Sigmoid colon (tissue), 7 donors: ENCODE measurements at places on chromosomes 1 and 21.
A peak's percentile ranks its signal among the peaks of the same experiment; 100 is the strongest.

DNA sequence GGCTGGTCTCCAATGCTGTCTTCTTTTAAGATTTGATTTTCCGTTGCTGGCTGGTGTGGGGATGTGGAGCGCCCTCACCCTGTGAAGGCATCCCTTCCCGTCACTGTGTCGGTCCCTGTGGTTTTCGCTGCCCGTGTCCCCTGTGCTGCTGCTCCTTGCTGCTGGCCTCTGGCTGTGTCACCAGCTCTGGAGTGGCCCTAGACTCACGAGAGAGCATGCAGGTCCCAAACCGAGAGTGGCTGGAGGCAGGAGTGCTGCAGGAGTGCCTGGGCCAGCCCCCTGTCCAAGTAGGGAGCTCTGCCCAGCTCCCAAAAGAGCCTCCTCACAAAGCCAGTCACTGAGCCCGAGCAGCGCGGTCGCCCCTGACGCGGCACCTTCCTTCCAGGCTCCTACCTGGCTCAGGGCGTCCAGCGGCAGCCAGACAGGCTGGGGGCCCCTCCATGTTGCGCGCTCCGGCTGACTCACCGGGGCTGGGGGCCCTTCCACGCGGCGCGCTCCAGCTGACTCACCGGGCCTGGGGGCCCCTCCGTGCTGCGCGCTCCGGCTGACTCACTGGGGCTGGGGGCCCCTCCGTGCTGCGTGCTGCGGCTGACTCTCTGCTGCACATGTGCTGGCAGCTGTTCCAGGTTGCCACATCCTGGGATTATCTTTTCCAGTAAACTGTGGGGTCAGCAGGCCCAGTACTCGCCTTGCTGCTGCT lies 106.7 kb upstream of the COL6A1 start:
- H3K27ac ChIP-seq = peak overlapping the region; percentile 20
- DNase-seq = peak; percentile 91
- H3K4me3 ChIP-seq = peak overlapping the region; percentile 15
- no peaks in the 10 kb centered on the region for H3K36me3 ChIP-seq
- peaks cover 11% of the 10 kb centered on the region for H3K4me1 ChIP-seq
- H3K27me3 ChIP-seq = peaks cover 6% of the 10 kb centered on the region

GRCh38 chr1:160117709-160118183 lies 2.2 kb downstream of the ATP1A2 start:
- H3K36me3 ChIP-seq = peaks cover 7% of the 10 kb centered on the region
- no peaks in the 10 kb centered on the region for H3K27me3 ChIP-seq

DNA sequence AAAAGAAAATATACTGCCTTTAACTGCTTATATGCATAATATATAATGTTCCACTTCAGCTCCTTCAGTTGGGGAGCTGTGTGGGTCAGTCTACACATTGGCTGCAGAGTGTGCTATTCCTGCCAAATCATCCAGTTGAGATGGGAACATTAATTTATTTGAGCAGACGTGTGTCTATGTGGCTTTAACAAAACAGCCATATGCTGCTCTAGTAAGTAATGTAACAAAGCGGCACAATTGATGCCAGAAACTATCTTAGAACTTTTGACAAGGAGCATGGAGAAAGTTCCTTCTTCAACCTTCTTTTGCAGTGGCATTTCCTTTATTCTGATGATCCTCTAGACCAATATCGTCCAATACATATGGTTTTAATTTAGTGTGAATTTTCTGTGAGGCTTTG lies 285.9 kb upstream of the C1orf87 start:
- H3K4me3 ChIP-seq = no peak overlapping the region
- H3K36me3 ChIP-seq = no peaks in the 10 kb centered on the region
- no peaks in the 10 kb centered on the region for H3K4me1 ChIP-seq
- H3K27ac ChIP-seq = no peak overlapping the region
- no peaks in the 10 kb centered on the region for H3K27me3 ChIP-seq

DNA sequence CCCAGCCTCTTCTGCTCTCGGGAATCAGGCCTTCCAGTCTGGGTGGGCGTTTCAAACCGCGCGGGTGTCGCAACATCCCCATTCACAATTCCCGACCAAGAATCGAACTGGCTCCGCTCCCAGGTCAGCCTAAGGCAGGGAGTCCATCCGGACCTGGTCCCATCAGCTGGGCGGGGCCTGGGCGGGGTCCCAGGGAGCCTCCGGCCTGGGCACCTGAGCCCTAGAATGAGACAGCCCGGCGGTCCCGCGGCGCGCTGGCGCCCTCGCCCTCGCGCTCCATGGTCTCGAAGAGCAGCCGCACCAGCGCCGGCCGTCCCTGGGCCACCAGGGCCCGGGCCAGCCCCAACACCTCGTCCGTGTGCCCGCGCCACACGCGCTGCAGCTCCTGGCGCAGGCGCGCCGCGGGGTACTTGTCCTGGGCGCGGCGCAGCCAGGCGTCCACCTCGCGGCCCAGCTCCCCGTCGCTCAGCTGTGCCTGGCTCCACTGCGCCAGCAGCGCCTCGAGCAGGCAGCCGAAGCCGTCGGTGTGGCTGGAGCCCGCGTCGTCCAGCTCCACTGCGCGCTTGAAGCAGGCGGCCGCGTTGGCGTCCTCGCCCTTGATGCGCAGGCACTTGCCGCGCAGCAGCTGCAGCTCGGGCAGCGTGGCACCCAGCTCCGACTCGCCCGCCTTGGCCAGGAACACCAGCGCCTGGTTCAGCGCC lies 16.9 kb upstream of the PARS2 start:
- peaks cover 16% of the 10 kb centered on the region for H3K4me1 ChIP-seq
- no peak overlapping the region for H3K4me3 ChIP-seq
- H3K27ac ChIP-seq = no peak overlapping the region
- no peak for DNase-seq

GRCh38 chr1:209893751-209894150 lies 44.3 kb upstream of the SYT14 start:
- no peak overlapping the region for H3K4me3 ChIP-seq
- H3K27ac ChIP-seq = no peak overlapping the region
- no peaks in the 10 kb centered on the region for H3K36me3 ChIP-seq
- no peaks in the 10 kb centered on the region for H3K27me3 ChIP-seq
- no peak for DNase-seq
- no peaks in the 10 kb centered on the region for H3K4me1 ChIP-seq

- no peak overlapping the region for H3K27ac ChIP-seq
- H3K36me3 ChIP-seq = no peaks in the 10 kb centered on the region
- H3K4me1 ChIP-seq = no peaks in the 10 kb centered on the region
- H3K27me3 ChIP-seq = no peaks in the 10 kb centered on the region
- no peak for DNase-seq
- H3K4me3 ChIP-seq = no peak overlapping the region
Measured at GRCh38 chr1:26064553-26064952, 2.9 kb downstream of the TRIM63 start.

DNA sequence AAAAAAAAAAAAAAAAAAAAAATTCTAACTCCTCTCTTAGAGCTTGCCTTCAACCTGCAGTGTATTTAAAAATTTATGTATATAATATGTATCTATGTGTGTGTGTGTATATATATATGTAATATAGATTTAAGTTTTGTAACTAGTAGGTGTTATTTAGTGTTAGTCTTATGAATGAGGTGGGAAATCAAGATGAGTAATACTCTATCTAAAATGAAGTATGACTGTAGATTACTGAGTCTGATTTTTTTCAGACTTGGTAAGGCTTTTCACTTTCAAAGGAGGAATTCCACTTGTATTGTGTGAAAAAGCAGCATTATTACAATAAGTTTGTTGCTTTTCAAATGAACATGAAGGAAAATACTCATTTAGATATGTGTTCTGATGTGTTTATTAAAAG lies 5.4 kb upstream of the DNM3 start:
- H3K4me1 ChIP-seq = no peaks in the 10 kb centered on the region
- H3K27me3 ChIP-seq = no peaks in the 10 kb centered on the region
- DNase-seq = no peak
- H3K4me3 ChIP-seq = no peak overlapping the region

DNA sequence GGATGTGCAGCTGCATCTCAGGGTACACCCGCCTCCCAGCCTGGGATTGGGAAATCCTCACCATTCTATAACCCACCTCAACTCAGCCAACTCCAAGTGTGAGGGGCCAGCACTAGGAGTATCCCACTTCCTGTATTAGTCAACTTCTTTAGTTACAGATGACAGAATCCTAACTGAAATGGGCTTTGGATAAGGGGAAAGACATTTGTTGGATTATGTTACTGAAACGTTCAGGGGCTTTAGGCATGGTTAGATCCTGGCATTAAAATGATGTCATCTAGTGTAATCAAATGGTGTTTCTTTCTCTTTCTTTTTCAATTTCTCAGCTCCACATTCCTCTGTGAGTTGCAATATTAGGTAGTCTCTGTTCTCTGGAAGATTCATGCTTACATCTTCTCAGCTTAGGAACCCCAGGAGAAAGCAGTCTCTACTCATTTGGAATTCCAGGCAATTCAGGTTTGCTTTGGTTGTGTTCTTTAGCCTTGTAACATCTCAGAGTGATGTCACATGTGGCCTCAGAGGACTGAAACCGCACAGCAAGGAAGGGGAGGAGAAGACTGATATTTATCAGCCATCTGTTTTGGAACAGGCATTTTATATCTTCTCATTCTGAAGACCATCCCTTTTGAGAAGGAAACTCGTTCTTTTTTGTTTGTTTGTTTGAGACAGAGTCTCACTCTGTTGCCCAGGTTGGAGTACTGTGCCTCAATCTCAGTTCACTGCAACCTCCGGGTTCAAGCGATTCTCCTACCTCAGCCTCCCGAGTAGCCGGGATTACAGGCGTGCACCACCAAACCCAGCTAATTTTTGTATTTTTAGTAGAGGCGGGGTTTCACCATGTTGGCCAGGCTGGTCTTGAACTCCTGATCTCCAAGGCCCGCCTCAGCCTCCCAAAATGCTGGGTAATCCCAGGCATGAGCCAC lies 18.9 kb upstream of the TMEM54 start:
- H3K4me1 ChIP-seq = peaks cover 4% of the 10 kb centered on the region
- H3K4me3 ChIP-seq = no peak overlapping the region
- peaks cover 37% of the 10 kb centered on the region for H3K27me3 ChIP-seq
- no peaks in the 10 kb centered on the region for H3K36me3 ChIP-seq

DNA sequence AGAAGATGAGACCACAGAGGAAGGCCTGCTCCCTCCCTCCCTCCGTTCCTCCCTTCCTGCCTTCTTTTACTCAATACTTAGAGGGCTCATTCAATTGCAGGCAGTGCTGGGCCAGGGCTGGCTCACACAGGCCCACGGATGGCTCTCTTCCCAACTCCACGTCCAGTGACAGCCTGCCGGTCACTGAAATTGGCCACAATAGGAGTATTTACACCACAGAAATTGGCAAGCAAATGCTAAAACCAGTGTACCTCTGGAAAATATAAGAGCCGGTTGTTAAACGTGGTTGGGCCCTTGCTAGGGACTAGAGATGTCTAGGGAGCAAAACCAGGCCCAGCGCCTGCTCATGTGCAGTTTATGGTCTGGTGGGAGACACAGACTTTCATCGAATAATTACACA lies 72.4 kb upstream of the TMEM51 start:
- H3K27ac ChIP-seq = no peak overlapping the region
- DNase-seq = no peak
- no peaks in the 10 kb centered on the region for H3K27me3 ChIP-seq
- H3K36me3 ChIP-seq = no peaks in the 10 kb centered on the region

- H3K4me1 ChIP-seq = no peaks in the 10 kb centered on the region
- H3K4me3 ChIP-seq = no peak overlapping the region
- H3K36me3 ChIP-seq = peaks cover 3% of the 10 kb centered on the region
- DNase-seq = no peak
- no peaks in the 10 kb centered on the region for H3K27me3 ChIP-seq
Measured at GRCh38 chr1:95057351-95057750, 15.4 kb downstream of the ALG14 start.

DNA sequence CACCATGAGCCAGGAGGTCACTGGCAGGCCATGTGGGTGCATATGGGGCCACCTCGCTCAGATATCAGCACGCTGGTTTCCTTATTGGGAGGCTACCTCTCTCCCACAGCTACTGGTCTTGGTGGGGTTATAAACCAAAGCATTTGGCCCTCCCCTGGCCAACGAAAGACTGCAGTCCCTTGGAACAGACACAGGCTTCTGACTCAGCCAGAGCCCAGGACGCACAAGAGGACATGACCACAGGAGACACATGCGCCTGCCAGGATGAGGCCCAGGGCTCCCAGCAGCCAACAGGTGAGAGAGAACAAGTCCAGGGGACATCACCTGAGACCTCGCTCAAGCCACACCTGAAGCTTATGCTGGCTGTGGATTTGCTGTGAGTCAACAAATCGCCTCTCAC lies 13.8 kb downstream of the NPHP4 start:
- peak; percentile 56 for DNase-seq
- no peak overlapping the region for H3K4me3 ChIP-seq
- no peaks in the 10 kb centered on the region for H3K27me3 ChIP-seq
- no peak overlapping the region for H3K27ac ChIP-seq
- H3K4me1 ChIP-seq = no peaks in the 10 kb centered on the region
- H3K36me3 ChIP-seq = no peaks in the 10 kb centered on the region

GRCh38 chr21:39184050-39184980 lies 1.1 kb upstream of the PSMG1 start:
- H3K36me3 ChIP-seq = no peaks in the 10 kb centered on the region
- peak overlapping the region; percentile 92 for H3K27ac ChIP-seq
- no peak for DNase-seq
- no peaks in the 10 kb centered on the region for H3K27me3 ChIP-seq
- H3K4me3 ChIP-seq = peak overlapping the region; percentile 76

DNA sequence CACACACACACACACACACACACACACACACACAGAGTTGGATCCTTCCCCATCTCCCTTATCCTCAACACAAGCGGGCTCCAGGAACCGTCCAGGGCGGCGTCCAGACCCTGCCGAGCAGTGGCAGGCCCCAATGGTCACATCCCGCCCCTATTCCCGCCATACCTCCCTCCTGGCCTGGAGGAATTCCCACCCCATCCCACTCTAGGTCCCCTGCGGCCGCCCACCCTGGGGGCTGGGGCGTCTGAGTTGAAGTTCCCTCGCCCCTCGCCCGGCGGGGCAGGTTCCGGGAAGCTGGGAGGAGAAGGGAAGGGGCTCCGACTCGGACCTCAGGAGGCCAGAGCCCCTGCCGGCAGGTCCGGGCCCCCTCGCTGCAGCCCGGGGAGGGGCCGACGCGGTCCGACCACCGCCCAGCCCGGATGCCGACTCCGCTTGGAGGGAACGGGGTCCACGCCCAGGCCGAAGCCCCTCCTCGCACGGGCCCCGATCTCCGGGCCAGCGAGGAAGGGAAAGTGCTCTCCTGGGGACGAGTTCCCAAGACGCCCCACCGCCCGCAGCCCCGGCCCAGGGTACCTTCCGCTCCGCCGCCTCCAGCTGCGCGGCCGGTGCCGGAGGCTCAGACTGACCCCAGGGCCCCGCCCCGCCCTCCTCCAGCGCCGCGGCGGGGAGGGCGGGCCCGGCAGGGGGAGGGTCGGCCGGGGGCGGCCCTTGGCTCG lies at the start of gene RHOC:
RHOC (minus strand) TSS at position 623 of the 716 bp plus-strand sequence. CDS start 3,328 bp downstream, outside the sequence.
- peak within 1 kb of the TSS; percentile 99 for H3K27ac ChIP-seq
- DNase-seq = peak; percentile 85
- no peaks in the 10 kb centered on the region for H3K27me3 ChIP-seq
- H3K4me3 ChIP-seq = peak within 1 kb of the TSS; percentile 96
- H3K4me1 ChIP-seq = no peaks in the 10 kb centered on the region
